ENCODE measurements at places on chromosomes 16 and 17. TPM values are rescaled to one million over a fixed set of nuclear protein-coding genes. Genes with fewer than 3 reads are reported as not detected.

NDUFB10 gene
- polyA plus RNA-seq = 285 TPM

SAP30BP gene
- polyA plus RNA-seq = 72.8 TPM

PPL gene
- 10.7 TPM for polyA plus RNA-seq

ATP1B2 gene
- polyA plus RNA-seq = 0.76 TPM

TMEM100 gene
- polyA plus RNA-seq = 35.3 TPM

DCTN5 gene
- 12.7 TPM for polyA plus RNA-seq

SRL gene
- 0.38 TPM for polyA plus RNA-seq

PYY gene
- not detected for polyA plus RNA-seq

All from stomach (tissue), 19 donors.